CD4-positive, alpha-beta T cell treated with Interleukin-17A for 1 hour (primary cell): ENCODE measurements at places on chromosomes 1 and 21.

- DNase-seq = no peak
These were observed 2.9 kb downstream of the EGLN1 start for GRCh38 chr1:231419147-231419546.

DNA sequence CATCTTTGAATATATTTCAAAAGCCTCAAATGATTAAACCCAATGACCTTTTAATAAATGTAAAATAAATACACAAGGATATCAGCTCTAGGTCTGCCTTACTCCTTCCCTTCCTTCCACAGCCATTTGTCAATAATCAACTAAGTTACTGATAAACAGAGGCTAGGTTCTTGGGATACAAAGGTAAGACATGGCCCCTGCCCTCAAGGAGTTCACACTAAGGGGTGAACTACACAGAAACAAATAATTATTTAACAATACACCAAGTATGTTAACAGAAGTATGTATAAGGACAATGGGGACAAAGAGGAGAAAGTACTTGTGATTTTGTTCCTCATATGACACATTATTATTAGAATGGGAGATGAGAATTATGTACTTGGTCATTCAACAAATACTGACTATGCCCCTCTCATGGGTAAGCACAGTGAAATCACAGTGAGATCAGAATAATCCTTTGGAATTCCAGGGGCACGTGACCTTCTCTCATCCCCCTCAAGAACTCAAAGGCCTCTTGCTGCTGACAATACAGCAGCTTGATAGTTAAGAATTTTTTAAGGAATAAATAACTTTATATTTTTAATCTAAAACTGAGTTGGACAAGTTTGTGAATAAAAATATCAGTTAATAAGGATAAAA, 40.2 kb downstream of the ATP1B1 start:
- DNase-seq = no peak

- no peak for DNase-seq
These were observed 770.9 kb upstream of the TPTE start for GRCh38 chr21:9750341-9751086.

- no peak for DNase-seq
These were observed 17.3 kb upstream of the RHBDL2 start for GRCh38 chr1:38958967-38959366.

DNA sequence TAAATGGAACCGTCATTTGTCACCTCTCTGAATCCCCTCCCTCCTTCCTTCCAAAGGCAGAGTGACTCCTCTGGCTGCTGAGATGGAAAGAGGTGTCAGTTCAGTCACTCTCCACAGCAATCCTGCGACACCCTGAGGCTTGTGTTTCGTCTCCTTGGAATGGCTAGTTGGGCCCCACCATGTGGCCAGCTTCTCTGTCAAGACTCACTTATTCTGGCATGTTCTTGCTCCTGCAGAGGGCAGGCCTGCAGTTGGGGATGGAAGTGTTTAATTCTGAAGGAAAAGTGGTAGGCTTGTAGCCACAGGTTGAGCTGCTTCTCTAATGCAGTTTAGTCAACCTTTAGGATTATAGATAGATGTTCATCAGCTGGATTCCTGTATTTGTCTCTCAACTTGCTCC, 149.6 kb downstream of the LMO4 start:
- DNase-seq = no peak

DNA sequence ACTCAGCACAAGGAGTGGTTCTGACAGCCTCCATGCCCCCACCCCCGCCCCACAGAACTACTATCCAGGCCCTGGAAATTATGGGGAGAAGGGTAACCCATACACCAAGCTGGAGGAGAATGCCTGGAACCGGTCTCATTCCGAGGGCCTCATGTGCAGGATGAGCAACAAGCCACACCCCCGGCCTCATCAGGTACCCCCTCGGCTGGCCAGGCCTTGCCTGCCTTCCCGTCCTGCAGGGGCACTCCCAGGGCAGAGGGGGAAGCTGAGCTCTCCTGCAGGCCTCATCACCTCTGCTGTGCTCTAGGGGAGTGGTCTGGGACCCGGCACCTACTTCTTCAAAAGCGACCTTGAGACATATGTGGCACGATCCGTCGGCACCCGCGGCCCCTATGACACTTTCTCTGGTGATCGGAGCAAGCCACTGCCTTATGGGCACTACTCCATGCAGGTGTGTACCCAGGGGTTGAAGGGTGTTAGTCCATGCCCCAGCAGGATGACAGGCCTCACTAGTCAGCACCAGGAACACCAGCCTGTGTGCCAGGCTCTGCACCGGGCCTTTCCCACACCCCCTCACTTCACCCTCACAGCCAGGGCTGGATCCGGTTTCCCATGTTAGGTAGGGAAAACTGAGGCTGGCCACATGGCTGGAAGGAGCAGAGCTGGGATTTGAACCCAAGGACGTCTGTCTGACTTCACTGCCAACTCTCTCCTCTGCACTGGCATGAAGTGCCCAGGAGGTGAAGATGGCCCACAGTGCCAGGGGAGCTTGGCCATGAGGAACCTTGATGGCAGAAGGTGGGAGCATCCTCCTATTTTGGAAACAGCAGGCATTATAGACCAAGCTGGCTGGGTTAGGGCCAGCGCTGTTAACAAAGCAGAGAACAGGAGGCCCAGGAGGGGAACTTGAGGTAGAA, 10.9 kb upstream of the TTC22 start:
- no peak for DNase-seq

DNA sequence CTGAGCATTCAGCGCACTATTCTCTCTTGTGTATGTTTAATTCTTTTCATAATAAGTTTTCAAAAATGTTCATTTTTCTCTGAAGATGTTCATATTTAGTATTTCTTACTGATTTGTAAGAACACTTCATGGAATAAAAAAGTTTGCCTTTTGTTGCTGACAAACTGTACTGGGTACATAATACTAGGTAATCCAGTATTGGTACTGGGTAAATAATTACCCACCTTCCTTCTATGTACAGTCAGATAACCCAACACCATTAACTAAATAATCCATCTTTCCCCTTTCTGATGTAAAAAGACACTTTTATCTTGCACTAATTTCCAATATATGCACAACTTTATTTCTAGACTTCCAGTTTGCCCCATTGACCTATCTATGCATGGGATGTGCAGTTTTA, 23.9 kb downstream of the APP start:
- no peak for DNase-seq

DNA sequence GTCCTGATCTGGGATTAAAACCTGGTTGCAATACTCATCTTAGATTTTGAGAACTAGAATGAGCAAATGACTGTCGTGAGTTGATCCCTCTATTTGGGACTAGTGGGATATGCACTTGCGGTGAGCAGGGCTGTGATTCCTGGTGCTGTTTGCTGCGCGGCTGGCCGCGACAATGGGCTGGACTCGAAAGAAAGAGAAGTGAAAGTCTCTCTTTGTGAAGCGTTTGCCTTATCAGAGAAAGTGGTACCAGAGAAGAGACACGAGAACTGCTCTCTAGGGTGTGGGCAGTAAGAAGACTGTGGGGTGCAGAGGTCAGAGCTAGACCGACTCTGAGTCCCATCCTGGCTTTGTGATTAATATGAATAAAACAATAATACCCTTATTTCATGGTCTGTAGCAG, 8.6 kb downstream of the ST6GALNAC3 start:
- DNase-seq = no peak

- DNase-seq = no peak
These were observed 549.7 kb downstream of the SMYD3 start for GRCh38 chr1:245957427-245957826.

DNA sequence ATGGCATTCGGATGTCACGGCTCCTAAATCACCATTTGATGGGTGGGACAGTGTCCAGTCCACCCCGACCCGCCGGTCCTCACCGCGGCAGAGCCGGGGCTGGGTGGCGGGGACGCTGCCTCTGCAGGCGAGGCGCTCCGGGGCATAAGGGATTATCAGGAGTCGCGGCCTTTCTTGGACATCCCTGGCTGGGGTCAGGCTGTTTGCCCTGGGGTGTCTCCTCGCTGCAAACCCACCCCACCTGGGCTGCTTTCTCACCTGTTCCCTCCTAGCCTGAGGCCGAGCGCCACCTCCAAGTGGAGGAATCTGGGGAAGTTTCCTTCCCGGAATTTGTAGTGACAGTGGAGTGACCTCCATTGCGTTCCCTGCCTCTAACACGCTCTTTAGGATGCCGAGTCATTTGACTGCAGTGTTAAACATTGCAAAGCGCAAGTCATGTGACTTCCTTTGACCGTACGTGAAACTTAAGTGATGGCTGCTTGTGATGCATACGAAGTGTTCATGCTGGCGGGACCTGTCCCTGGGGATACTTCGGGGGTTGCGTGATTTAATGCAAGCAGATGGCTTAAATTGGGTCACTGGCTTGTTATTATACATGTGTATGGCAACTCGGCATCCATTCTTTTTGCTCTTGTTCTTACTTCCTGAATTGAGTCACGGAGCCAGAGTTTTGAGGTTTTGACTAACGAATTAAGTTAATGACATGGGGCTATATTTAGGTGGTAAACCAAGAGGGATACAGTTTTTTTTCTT, 536 bp downstream of the LGALS8 start:
- DNase-seq = peak; percentile 79

DNA sequence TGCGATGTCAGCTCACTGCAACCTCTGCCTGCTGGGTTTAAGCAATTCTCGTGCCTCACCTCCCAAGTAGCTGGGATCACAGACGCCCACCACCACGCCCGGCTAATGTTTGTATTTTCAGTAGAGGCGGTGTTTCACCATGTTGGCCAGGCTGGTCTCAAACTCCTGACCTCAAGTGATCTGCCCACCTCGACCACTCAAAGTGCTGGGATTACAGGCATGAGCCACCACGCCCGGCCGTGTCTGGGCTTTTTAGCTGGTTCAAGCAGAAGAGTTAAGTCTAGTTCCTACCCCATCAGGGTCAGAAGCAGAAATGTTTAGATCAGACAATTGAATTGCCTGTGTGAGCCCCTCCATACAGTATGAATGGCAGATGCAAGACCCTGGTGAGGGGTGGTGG, 27.7 kb upstream of the RIPK4 start:
- no peak for DNase-seq

DNA sequence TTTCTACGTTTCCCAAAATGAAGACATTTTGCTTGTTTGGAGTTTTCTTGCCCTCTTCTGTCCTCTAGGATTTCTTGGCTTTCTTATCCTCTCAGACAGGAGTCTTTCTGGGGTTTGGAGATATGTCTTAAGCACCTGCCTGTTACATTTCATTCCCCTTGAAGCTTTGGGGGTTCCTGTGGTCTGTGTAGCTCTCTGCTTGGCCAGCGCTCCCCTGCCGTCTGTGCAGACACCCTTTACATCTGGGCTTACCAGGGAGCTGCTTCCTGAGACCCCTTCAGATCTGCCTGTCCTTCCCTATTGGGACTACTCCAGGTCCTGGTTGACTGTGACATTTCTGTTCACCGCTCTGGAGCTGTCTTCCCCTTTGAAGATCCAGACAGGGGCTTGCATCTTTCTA, 171.9 kb upstream of the CSF3R start:
- no peak for DNase-seq

GRCh38 chr1:21184276-21184675, 7.6 kb upstream of the EIF4G3 start:
- no peak for DNase-seq

GRCh38 chr1:35324486-35324885, 56.0 kb downstream of the ZMYM4 start:
- DNase-seq = no peak

GRCh38 chr1:165686121-165686970, 12.0 kb downstream of the ALDH9A1 start:
- DNase-seq = no peak

DNA sequence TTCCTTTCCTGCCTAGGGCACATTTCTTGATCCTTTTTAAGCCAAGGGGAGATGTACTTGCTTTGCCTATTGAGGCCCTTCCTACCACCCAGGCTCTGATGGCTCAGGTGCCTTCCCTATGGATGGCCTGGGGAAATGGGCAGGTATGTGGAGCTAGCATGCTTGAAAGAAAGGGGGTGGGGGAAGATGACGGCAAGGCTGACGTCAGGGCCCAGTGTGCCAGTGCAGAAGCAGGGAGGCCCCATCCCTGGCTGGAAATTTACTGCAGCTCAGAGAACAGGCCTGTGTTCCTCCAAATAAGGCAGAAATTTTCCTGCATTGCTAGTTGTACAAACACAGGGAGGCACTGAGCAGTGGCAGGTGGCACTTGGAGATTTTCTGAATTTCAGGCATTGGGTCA, 453.2 kb upstream of the VAMP3 start:
- no peak for DNase-seq

DNA sequence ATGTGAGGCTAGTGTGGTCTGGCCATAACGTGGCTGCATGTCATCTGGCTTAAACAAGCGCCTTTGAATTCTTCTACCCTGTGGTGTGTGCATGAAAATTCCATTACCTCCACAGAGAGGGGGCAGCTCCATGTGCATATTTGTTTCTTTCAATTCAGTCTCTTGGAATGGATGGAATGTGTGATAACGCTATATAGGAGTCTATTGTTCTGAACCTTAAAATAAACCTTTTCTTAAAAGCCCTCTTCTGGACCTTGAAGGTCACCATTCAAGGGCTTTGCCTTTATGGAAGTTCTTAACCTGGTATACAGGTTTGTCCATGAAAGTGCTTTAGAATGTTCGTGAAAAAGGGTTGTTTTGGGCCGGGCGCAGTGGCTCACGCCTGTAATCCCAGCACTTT, 118.2 kb upstream of the ADGRL2 start:
- no peak for DNase-seq

- no peak for DNase-seq
These were observed 599.5 kb upstream of the B3GALT2 start for GRCh38 chr1:193785850-193786420.

DNA sequence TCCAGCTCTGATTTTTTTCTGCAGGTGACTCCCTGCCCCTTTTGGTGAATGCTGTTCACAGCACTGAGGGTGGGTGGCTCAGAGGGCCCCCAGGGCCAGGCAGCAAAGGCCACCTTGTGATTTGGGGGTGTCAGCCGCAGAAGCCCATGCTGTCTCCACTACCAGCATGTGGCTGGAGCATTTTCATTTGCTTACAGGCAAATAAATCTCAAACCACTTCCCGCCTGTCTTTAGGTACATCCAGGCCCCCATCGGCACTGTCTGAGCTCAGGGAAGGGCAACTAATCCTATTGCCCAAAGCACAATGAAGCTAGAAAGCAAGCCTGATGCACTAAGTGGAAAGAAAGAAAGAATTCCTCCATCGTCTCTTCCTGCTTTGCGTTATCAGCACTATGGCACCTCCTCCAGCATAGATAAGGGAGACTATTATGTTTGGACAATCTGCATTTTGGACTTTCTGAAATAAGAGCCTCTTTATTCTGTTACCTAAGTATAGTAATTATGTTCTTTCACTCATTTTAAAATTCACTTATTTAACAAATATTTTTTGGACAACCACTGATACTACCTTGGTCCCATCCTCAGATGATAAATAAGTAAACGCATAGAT, 100.5 kb upstream of the TLR5 start:
- no peak for DNase-seq

- no peak for DNase-seq
These were observed 7.9 kb downstream of the C8B start for GRCh38 chr1:56957931-56958330.

- DNase-seq = no peak
These were observed 13.5 kb downstream of the GTF2B start for GRCh38 chr1:88877911-88878310.

DNA sequence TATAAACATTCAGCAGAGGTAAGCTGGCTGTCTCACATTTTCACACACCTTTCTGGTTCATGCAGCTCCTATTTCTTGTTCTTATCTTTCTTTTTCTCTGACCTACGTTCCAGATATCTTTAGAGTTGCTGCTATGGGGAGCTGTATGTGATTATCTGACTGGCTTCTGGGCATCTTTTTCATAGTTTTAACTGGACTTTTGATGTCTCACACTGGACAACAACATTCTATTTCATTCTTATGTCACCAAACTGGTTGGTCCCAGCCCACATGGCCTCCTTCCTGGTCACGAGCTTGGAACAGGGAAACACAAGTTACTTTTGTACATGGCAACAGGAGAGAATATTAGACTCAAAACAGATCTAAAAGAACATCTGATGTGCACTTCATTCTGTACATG, 7.7 kb upstream of the CLDN8 start:
- DNase-seq = no peak

- DNase-seq = no peak
These were observed 18.9 kb downstream of the SNAP47 start for GRCh38 chr1:227753999-227754711.
